ENCODE measurements at places on chromosomes 2 and 18.
A peak's percentile ranks its signal among the peaks of the same experiment; 100 is the strongest.

DNA sequence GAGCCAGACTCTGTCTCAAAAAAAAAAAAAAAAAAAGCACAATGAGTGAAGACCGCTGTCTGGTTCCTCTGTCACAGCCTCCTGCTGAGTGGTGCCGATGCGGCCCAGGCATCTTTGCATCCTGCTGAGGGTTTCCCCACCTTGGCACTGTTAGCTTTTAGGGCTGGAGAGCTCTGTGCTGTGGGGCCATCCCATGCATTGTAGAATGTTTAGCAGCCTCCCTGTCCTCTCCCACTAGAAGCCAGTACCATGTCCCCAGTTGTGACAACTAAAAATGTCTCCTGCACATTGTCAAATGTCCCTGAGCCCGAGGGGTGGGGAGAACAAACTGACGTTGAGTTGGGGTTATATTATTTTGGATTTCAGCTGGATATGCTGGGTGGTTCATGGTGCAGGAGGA, 7.9 kb upstream of the COLEC11 start:
- no peak for DNase-seq

DNA sequence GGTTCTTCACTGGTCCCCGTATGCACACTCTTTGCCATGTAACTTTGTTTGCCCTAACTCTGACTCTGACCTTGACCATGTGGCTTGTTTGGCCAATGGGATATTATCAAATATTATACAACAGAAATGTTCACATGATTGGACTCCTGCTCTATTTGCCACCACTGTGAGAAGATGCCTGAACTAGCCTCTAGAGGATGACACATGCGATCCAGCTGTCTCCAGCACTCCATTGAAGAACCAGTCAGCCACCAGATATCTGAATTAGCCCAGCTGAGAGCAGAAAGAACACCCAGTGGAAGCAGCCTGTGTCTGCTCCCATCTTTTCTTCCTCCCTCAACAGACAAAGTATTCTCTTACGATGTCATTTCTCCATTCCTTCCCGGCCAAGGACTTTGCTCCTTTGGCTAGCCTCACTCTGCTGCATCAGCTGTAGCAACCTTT, 412.1 kb downstream of the IRS1 start:
- DNase-seq: no peak

DNA sequence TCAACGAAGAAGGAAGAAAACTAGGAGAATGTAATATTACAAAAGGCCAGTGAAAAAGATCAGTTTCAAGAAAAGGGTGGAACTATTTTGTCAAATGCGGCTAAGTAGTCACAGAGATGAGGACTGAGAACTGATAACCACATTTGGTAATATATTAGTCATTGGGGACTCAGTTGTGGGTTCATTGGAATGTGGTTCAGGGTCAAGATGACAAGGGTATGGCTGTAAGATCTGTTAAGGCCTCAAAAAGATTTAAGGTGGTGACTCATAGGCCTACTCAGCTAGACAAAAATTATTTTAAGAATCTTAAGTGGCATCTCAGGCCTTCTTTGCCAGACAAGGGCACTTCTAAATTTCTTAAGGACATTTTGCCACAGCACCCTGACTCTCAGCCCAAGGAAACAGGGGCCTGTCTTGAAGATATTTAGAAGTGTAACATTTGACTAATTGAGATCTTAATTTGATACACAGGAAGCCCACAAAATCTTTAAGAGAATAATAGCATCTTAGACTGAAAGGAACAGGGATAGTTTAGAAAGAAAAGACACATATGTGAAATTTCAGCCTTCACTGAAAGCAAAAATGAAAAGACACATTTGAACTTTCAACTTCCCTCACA, 81.3 kb downstream of the STRADB start:
- no peak for DNase-seq

GRCh38 chr2:55038428-55038827, 11.8 kb downstream of the RTN4 start:
- no peak for DNase-seq

GRCh38 chr2:112682101-112682500, 36.4 kb downstream of the SLC20A1 start:
- no peak for DNase-seq

GRCh38 chr2:158618891-158619490, 162.2 kb downstream of the PKP4 start:
- no peak for DNase-seq

DNA sequence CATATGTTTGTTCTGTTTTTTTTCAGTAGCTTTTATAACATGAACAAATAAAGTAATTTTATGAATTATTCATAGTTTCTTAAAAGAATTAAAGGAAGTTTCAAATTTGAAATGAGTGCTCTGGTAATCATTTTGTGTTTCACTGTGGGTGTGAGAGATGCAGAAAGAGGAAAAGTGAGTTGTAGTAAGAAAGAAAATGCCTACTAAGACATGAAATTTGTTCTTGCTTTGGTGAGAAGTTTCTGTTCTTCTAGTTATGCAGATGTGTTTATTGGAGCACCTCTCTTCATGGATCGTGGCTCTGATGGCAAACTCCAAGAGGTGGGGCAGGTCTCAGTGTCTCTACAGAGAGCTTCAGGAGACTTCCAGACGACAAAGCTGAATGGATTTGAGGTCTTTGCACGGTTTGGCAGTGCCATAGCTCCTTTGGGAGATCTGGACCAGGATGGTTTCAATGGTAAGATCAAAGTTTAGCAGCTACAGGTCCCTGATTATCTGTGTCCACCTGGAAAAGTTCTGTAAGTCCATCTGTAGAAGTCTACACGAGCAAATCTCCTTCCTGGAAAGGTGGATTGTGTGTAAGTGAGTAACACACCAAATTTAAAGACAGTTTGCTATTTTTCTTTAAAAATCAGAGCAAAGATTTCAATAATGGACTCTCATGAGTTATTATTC, 51.4 kb downstream of the ITGAV start:
- DNase-seq: no peak

GRCh38 chr2:904246-905024, 46.2 kb upstream of the SNTG2 start:
- DNase-seq: peak; percentile 24

DNA sequence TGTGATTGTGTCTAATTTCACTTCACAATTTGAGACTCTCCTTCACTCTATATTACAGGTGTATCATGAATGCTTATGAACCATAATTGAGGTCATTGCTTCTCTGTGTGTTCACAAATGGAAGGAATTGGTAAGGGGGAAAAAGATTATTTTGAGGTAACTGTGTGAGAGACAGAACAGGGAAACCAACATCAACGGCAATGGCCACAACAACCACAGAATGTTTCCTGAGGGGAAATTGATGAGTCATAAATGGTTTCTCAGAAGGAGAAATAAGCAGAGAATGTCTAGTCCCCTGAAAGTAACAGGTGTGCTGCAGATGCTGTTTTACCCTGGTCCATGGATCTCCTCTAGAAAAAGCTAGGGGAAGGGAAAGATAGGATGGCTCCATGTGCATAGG, 361.2 kb upstream of the GALNT5 start:
- DNase-seq: no peak

- no peak for DNase-seq
Measured at GRCh38 chr2:68771211-68771751, 36.7 kb downstream of the ARHGAP25 start.

- DNase-seq: no peak
Measured at GRCh38 chr2:99422599-99422998, 67.2 kb downstream of the REV1 start.

GRCh38 chr2:184114439-184114838, 483.9 kb upstream of the ZNF804A start:
- DNase-seq: no peak

DNA sequence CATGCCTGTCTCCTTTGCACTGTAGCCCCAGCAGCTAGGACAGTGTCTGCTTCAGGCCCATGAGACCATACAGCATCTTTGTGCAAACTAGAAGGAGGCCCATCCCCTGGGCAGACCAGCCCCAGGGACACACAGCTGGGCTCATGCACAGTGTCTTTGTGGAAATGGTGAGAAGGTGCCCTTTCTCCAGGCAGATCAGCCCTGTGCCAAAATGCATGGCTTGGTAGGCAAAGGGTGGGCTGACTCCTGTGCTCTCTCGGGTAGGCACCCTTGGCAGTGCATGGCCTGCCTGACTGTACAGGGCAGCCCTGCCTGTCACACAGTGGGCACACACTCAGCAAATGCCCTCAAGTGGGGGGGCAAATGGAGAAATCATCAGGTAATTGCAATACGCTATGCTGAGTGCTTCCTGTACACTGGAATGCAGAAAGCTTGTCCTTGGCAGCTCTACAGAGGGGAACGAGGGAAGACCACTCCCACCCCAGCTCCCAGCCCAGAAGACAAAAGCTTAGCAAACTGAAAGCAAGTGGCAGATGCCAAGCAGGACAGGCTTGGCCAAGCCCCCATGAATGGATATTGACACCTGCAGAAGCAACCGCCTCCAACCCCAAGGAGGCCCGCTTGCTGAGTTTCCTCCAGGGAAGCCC, 21.6 kb downstream of the TNS1 start:
- no peak for DNase-seq

DNA sequence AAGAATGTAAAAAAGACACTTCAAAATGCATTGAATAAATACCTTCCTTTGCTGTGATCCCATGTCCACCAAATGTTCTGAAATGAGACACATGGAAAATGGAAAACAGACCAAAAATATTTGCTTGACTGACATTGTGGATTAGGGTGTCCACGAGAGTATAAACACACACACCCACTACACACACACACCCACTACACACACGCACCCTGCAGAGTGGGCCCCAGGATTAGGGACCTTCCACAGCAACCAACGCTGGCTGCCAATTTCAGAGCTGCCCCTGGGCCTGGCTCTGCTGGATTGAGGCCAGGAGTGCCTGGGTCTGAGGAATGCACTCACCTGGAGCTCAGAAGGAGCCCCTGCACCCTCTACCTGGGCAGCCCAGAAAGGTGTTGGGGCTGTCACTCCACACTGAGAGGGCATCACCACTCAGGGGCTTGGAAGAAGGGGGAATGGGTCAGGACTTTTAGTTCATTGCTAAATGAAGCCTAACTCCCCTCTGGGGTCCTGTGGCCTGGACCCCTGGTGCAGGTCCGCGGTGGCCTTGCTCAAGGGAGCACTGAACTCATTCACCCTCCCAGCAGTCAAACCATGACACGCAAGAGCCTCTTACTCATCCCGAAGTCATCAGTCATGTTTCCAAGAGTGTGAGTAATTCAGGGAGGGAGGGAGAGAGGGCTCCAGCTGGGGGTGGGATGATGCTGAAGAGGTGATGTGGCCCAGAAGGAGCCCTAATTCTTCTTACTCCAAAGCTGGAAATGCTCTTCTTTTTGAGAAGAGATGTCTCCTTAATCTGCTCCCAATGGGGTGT, 50.2 kb upstream of the PLB1 start:
- DNase-seq: no peak

DNA sequence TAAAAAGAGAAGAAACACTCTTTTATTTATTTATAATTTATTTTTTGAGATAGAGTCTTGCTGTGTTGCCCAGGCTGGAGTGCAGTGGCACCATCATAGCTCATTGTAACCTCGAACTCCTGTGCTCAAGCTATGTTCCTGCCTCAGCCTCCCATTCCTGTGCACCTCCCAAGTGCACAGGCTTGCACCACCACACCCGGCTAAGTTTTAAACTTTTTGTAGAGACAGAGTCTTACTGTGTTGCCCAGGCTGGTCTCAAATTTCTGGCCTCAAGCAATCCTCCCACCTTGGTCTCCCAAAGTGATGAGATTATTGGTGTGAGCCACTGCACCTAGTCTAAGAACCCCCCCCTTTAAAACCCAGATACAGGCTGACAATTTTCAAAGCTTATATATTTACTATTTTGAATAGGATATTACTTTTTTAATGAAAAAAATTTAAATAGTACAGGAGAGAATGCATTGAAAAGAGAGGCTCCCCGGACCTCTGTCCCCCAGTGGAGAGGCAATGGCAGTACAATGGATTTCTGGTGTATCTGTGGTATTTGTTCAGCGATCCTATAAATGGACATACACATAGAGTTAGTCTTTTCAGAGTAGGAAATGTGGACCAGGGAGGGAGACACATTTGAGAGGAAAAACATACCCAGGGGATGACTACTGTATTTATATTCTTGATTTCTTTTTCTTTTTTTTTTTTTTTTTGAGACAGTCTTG, 48.1 kb upstream of the CNOT11 start:
- DNase-seq: no peak

DNA sequence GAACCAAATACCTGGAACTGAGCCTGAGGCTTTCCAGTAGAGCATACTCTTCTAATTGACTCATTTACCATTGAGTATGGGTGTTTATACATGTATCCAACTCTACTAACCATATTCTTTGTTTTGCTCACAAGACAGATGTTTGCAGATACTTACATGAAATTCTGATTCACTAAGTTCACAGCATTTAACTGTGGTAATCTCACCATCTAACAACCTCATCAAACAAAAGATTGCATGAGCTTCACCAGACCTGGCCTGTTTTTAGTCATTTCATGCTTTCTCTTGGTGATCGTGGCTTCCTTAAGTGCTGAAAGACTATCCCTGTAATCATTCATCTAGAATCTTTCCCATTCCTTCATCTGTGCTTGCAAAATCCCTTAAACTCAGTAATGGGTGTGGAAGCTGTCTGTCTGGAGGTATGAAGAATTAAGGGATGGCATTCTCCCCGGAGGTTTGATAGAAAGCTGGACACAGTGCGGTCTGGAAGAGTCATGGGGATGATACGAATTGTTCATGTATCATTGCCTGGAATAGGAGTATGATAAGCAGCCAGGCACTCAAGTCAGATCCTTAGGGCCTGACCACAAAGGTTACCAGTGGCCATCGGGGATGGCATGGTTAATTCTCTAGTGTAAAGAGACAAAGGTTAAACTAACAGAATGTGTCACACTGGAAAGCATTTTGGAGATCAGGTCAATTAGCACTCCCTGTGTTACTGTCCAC, 42.0 kb upstream of the IL1R1 start:
- DNase-seq: no peak

DNA sequence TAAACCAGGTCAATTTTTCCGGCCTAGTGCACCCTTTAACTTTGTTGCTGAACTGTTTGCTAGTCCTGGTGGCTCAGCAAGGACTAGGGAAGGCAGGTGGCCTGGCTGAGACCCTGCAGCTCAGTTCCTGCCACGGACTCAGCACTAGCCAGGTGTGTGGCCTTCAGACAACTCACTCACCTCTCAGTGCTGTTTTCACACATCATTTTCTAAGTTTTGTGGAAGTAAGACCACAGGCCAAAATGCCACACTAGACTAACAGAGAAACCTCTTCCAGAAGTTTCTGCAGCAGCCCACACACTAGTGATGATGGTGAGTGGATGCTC, 65.9 kb upstream of the SLC1A4 start:
- no peak for DNase-seq

All from NCI-H345 (cell line).